Activated T-helper 9 cell treated with anti-CD3 and anti-CD28 coated beads, Interleukin-2, amount 50 U/mL, for 16 hours (primary cell): ENCODE measurements at places on chromosomes 3 and 15.
A peak's percentile ranks its signal among the peaks of the same experiment; 100 is the strongest.

DNA sequence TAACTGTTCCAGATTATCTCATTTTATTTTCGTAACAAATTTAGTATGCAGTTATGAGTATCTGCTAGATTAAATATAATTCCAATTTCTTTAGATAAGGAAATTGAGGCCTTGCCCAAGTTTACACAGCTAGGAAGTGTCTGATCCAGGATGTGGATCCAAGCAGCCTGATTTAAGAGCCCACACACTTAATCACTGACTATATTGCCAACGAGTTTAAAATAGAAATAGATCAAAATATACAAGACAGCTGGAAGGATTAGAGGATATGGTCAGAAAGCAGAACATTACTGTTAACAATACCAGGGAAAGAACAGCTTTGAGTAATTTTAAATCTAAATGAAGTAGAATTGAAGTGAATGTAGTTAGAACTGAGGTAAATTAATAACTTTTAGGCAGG is 215.2 kb downstream of the C3orf38 start:
- no peak for DNase-seq

- no peak for DNase-seq
Measured at GRCh38 chr3:177764377-177764912, 567.2 kb upstream of the TBL1XR1 start.

GRCh38 chr3:182469086-182469485 is 324.2 kb upstream of the ATP11B start:
- no peak for DNase-seq

DNA sequence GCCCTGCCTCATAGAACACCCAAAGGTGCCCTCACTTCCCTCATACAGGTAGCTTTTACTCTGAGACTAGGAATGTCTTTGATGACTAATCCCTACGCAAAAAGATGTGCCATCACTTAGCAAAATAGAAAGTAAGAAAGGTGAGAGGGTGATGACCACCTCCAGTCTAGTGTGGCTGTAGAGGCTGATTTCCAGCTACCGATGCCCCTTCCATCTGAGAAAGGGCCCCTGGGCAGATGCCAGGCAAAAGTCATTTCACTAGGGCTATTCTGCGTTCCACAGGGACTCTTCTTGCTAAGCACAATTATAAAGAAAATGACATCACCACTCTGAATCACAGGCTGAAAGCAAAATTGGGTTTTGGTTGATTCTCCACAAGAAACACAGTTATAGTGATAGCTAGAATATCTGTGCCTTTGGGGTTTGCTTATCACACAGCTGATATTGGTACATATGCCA is 77.4 kb downstream of the RBPMS2 start:
- DNase-seq = peak; percentile 8

GRCh38 chr15:32908872-32909271 is 191.1 kb downstream of the GREM1 start:
- no peak for DNase-seq

DNA sequence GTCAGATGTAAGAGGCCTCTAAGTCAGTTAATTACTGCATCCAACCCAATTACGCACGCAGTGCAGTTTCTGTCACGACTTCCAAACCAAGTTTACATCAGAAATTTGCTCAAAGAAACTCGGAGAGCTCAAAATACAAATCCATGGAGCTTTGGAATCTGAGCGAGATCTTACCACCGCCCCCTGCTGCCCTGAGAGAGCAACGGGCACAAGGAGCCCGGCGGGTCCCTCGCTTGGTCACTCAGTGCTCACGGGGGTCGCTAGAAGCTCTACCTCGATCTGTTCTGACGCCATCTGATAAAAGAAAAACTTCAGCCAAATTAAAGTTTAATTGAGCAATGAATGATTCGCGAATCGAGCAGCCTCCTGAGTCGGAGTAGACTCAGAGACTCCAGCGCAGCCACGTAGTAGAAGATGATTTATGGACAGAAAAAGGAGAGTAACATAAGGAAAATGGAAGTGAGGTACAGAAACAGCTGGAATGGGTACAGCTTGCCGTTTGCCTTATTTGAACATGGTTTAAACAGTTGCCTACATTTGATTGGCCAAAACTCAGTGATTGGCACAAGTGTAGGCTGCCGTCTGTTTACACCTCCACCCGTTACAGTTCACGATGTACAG is 232.7 kb upstream of the ATP10A start:
- no peak for DNase-seq

DNA sequence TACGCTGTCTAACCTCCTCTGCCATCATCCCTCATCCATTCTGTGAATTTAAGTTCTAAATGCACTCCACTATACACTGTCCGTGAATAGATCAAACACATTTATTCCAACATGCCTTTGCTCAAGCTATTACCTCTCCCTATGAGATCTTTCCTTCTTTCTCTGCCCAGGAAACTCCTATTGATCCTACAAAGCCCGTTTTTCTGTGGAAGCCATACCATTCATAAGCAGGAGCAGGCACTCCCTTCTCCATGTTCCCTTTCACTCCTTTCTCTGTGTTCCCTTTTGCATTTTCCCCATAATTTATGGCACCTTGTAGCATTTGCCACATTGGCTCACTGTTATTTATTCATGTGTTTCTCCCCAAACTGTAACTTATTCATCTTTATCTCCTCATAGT is 501.6 kb downstream of the MAGI1 start:
- DNase-seq = no peak
